ENCODE measurements at places on chromosomes 7 and 10.

DNA sequence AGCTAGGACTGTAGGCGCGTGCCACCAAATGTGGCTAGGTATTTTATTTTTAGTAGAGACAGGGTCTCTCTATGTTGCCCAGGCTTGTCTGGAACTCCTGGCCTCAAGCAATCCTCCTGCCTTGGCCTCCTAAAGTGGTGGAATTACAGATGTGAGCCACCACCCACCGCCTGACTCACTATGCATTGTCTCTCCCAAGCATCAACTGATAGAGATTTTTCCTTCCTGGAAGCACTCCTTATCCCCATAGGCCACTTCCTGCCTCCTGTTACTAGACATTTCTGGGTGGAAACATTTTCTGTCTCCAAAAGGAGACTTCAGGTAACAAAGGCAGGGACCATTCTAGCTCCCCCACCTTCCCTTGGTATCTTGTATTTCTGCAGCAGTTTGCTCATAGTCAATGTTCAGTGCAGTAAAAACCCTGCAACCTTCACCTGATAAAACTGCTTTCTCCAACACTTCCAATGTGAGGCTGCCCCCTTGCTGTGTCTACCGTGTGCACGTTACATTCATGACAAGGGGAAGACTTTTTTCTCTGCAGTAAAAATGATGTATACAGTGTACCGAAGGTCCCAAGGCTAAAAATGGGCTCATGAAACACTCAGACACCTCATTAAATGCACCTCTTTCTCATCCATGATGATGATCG lies 84.9 kb downstream of the NHLRC2 start:
- no peak for DNase-seq

- DNase-seq, result no peak
Measured at GRCh38 chr10:105699504-105699903, 1058.4 kb downstream of the SORCS3 start.

- DNase-seq, result no peak
Measured at GRCh38 chr7:44757739-44758138, 9.1 kb downstream of the ZMIZ2 start.

- DNase-seq, result no peak
Measured at GRCh38 chr10:31424473-31424872, 105.5 kb downstream of the ZEB1 start.

- DNase-seq, result no peak
Measured at GRCh38 chr10:94607111-94607510, 61.5 kb downstream of the HELLS start.

DNA sequence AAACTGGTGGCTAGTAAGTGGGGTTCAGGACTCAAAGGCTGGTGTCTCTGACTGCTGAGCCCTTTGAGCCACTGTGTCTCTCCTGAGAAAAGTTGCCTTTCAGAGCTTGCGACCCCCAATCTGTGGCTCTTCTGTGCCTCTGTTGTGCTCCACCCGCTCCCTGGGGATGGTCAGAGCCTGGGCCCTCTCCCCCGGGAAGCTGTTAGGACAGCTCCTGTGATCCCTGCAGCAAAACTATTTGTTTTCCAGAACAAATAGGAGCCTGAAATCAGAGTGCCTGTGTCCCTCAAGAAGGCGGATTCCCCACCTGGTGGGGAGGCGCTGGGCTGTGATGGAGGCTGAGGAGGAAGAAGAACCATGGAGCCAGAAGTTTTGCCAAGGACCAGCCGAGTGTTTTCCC lies 56.4 kb upstream of the MXI1 start:
- DNase-seq, result no peak

DNA sequence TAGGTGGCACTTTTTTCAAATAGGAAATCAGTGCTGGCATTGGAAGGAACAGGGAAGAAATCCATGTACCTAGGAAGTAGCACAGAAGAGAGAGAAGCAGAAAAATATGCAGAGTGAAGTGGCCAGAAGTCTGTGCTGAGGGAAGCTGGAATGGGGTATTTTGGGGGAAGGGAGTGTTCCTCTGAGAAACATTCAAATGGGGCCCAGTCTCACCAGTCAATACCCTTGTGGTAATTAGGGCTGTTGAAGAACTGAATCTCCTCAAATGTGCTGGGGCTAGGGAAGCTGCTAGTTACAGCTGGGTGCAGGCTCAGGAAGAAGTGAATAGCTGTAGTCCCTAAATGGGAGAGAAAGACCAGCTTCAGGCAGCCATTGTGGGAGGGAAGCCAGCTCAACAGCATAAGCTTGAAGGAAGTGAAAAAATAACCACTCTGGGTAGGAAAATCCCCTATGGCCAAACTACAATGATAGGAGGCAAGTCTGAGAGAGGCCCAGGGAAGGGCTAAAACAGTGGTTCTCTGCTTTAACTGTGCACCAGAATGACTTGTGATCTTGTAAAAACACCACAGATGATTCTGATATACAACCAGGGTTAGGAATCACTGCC lies 7.6 kb downstream of the NDST2 start:
- no peak for DNase-seq

DNA sequence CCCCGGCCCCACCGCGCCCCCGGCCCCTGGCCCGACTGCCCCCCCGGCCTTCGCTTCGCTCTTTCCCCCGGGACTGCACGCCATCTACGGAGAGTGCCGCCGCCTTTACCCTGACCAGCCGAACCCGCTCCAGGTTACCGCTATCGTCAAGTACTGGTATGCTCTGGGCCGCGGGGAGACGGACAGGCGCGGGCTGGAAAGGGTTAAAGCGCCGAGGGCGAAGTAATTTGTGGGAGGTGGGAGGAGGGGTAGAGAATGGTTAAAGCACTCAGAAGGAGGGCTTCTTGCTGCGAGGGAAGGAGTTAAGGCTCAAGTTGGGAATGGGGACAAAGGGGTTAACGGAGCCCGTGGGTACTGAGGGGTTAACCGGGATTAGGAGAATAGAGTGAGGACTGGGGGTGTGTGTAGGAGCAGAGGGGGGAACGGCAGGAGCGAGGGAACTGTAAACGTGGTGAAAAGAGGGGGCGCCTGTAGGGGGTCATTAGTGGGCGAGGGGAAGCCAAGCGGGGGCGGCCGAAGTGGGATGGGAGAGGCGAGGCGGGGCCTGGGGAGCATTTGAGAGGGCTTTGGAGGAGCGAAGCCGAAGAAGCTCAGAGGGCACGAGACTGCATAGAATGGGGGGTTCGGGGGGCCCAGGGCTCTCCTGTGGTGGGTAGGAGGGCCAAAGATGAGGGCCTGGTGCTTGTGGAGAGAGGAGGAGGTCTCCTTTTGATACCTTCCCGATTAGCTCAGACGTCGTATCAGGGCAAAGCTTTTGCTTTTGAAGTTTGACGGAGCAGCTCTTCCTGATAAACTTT lies 605 bp downstream of the SUFU start:
- no peak for DNase-seq

DNA sequence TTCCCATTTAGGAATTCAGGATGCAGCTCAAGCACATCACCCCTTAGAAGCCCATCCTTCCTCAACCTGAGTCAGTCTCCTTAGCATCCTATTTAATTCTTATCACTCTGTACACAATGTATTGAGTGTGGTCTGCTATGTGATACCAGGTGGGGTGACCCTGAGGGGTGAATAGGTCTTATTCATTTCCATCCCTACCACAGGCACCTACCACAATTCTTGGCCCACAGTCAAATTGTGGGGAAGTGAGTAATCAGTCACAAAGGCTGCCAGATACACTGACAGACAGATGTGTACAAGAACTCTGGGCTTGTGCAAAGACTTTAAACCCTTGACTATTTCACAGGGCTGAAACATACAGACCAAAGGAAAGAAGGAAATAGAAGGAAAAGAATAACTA lies 560.5 kb downstream of the PARD3 start:
- DNase-seq, result no peak

DNA sequence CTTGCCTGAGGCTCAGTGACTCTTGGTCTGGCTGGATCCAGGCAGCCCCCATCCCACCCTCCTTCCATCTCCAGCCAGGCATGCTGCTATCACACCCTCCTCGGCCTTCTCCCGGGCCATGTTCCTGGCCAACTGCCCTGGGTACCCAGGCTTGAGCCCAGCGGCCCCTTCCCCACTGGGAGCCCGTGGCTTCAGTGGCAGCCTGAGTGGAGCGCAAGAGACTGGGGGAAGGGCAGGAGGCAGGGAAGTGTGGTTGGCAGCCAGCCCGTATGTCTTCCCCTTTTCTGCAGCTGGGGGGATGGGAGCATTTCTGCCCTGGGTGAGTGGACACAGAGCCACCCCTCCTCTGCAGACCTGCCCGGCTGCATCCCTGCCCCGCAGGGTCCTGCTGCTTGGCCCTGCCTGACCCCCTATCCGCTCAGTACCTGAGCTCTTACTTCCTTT lies 148.5 kb downstream of the ARHGAP22 start:
- DNase-seq, result peak; percentile 68

- no peak for DNase-seq
Measured at GRCh38 chr7:140639366-140640053, 1.1 kb downstream of the DENND2A start.

DNA sequence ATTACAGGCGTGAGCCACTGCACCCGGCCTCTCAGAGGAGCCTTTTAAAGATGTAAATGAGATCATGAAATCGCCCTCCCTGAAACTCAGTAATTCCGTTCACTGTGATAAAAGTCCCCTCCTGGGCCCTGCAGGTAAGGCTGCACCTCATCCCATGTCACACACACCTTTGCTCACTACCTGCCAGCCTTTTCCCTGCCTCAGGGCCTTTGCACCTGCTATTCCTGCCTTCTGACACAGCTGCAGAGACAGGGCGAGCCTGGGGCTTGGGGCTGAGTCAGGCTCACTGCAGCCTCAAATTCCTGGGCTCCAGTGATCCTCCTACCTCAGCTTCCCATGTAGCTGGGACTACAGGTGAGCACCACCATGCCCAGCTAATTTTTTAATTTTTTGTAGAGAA lies 118.8 kb downstream of the MYL10 start:
- no peak for DNase-seq

- DNase-seq, result no peak
Measured at GRCh38 chr10:49243610-49244283, 55.2 kb upstream of the C10orf71 start.

DNA sequence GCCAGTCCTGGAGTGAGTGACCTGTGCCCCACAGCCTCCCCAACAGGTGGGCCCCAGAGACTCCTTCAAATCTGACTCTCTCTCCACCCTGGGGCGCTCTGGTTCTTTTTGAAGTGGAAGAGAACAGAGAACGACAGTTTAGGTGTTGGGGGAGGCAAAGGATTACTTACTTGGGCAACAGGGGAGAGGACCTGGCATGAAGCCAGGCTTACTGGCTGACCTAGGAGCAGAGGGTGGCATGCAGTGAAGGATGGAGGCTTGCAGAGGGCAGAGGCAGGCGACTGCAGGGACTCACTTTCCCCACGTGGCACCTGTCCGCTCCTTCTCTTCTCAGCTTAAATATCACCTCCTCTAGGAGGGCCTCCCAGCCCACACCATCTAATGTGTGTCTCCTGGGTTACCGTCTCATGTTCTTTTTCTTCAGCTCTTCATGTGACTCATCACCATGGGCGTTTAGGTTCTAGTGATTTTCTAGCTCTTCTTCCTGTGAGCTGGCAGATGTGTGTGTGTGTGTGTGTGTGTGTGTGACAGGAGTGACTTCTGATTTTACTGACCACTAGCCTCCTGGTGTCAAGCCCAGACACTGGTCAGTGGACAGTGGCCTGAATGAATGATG lies 15.5 kb downstream of the LZTS2 start:
- DNase-seq, result no peak

DNA sequence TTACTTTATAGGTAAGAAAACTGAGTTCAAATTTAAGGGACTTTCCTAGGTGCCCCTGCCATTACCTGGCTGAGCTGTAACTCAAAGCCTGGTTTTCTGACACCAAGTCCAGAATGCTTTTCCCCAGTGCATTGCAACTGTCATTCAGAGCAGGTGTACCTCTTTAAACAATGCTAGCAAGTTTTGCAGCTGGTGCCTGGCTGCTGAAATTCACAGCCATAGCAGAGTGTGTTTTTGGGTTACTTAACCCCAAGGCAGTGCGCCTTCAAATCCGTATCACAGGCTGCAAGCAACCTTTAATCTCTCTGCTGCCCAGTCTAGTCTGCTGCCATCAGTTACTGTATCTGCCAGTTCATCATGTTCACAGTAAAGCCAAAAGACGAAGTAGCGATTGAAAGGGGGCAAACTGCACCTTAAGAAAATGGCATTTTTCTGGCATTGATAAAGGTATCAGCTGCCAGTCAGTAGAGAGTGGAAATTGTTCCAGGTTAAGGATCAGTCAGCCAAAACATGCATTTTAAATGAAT lies 265.4 kb downstream of the CSTF2T start:
- DNase-seq, result no peak

DNA sequence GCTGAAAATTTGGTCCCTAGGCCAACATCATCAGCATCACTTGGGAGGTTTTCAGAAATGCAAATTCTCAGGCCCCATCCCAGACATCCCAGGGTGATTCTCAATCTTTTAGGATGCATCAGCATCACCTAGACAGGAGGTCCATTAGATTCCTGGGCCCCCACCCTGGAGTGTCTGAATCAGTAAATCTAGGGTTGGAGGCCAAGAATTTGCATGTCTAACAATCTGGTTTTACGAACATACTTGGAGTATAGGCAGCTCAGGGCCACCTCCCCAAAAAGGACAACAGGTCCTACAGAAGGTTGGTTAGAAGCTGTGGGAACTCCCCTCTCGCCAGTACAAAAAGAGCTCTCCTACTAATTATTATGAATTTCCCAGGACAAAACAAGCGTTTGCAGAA lies 15.5 kb downstream of the ZC3HAV1 start:
- no peak for DNase-seq

- no peak for DNase-seq
Measured at GRCh38 chr7:157622408-157623205, 285.8 kb downstream of the DNAJB6 start.

GRCh38 chr7:70016044-70016770 lies 417.9 kb downstream of the AUTS2 start:
- DNase-seq, result no peak

- DNase-seq, result no peak
Measured at GRCh38 chr7:73345951-73346350, 18.0 kb downstream of the FKBP6 start.

DNA sequence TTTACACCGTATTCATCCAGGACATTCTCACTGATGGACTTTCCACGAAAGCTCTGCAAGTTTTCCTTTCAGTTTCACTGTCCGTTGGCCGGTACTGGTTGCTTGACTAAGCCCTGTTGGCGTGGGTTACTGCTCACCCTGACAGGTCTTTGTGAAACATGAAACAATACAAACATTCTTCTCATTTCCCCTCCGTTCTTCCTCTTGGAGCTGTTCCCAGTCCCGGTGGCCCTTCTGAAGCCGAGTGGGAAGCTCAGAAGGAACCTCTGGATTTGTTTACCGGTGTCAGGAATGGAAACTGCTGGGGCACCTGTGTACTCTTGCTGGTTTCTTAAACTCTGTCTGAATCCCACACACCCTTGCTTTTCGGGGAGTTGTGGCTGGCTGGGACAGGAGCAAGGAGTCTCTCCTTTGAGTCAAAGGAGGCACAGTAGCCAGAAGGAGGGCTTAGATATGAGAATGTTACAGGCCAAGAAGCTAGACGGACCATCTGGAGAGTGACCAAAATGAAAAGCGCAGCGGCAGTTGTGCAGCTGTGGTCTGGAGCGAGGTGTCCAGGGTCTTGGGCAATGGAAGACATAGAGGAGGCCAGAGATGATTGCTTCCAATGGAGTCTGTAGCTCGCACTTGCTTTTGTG lies 45.7 kb downstream of the LYZL2 start:
- peak; percentile 24 for DNase-seq

- no peak for DNase-seq
Measured at GRCh38 chr7:24346716-24347115, 62.7 kb downstream of the NPY start.

All from left renal cortex interstitium (tissue), 4 donors.